ENCODE measurements at places on chromosomes 16 and 17.
A peak's percentile ranks its signal among the peaks of the same experiment; 100 is the strongest.

DNA sequence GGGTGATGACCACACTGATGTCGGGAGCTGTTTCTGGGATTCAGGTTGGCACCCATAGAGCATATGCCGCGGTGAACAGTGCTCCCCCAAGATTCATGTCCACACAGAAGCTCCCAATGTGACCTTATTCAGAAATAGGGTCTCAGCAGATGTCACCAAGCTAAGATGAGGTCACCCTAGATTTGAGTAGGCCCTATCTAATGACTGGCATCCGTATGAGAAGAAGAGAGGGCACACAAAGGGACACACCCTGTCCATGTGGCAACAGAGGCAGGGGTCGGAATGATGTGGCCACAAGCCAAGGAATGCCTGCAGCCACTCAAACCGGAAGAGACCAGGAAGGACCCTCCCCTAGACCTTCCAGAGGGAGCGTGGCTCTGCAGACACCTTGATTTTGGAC is 35.5 kb downstream of the TBC1D16 start:
- DNase-seq = no peak

DNA sequence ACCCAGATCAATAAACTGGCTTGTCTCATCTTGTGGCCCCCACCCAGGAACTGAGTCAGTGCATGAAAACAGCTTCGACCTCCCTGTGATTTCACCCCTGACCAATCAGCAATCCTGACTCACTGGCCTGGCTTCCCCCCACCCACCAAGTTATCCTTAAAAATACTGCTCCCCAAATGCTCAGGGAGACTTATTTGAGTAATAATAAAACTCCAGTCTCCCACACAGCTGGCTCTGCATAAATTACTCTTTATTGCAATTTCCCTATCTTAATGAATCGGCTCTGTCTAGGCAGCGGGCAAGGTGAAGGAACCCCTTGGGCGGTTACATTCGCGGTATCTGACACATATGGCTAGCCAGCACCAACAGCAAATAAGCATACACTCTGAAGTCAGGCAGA is 9.8 kb upstream of the RABEP1 start:
- DNase-seq = no peak

DNA sequence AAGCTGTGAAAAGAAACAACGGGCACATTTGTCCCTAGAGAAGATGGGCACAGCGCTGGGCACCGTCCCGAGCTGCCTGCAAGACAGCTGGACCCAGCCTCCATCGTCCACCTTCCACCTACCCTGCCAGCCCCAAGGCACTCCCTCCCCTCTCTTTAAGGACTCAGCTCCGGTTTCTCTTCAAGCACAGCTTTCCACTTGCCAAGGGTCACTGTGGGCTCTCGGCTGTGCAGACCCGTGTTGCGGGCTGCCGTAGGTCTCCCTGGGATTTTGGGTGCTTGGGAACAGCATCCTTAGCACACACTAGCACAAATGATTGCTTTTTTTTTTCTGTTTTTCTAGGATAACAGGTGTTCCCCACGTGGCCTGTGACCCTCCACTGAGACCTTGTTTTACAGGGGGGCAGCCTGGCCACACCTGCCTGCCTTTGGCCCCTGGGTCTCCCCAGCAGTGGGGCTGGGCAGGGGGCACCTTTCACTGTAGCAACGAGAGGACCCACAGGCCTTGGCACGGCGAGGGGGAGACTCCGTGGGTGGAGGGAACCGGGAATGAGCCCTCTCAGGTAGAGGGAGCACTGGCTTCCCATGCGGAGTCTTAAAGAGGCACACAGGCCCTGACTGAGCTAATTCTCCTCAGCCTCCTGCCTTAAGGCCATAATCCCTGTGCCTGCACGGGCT is 1.4 kb downstream of the CHMP6 start:
- no peak for DNase-seq

DNA sequence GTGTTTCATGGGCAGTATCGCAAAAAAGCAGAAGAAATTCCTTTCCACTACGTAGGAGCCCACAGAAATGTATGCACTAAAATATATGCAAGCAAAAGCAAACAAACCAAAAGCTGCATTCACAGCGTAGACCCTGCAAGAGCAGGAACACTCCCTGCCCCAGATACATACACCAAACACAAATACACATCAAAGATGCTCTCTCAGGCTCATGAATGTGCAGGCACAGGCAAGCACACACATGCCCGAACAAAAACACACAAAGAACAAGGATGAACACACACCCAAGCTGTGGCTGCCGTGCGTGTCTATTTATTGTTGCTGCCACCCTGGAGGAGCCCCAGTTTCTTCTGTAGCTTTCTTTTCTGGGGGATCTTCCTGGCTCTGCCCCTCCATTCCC is 1.7 kb downstream of the NUPR1 start:
- DNase-seq = no peak

GRCh38 chr16:31010585-31011325 is at the start of gene STX1B:
STX1B (minus strand) TSS chr16:31010638; CDS start chr16:31010396, 242 bp downstream.
- peak; percentile 77 for DNase-seq

DNA sequence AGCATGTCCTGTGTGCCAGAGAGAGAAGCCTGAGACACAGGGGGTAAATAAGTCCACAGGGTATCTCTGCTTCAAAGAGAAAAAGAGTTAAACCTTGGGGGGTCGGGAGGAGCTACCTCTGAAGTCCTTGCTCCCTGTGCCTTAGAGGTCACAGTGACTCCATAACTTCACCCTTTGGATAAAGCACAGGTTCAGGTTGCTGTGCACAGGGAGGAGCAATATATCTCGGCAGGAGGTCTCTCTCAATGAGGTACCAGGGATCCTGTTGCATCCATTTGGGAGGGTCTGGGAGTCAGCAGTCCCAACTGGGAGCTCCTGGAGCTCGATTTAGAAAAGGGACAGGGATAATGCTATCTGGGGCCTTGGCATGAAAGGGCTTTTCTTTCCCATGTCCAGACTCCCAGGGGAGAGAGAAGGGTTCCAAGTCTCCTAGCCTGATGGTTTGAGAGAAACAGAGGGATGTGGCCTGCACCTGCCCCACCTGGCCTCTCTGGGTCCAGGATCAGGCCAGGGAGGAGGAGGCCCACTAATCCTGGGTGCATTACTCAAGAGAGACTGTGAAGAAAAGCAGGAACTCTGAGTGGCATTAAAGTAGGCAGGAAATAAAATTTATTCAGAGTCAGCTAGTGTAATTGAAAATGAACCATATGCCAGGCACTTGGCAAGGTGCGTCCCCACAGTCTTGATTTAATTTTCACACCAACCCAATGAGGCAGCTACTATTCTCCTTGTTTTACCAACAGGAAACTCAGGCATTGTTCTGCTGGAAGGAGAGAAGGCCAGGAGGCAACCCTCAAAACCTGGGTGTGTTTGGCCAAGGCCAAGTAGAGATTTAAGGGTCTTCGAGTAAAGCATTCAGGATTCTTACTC is 40.7 kb downstream of the CUEDC1 start:
- no peak for DNase-seq

- no peak for DNase-seq
Observed at GRCh38 chr16:2963074-2963722, 877 bp upstream of the KREMEN2 start.

DNA sequence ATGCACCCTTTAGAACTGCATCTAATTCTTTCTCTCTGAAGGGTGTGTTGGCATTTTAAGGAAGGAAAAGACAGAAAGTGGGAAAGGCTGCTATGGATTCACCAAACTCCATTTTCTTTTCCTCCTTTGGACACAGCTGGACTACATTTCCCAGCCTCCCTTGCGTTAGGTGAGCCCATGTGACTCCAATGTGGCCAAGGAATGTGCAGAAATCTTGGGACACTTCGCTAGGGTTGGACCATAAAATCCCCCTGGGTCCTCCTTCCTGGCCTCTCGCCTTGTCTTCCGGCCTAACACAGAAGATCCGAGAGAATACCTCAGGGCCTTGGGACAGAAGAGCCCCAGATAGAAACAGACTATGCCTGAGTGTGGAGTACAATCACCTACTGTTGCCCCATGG is 56.3 kb downstream of the ABCC12 start:
- no peak for DNase-seq

GRCh38 chr17:58789831-58790230 is 34.2 kb downstream of the PPM1E start:
- no peak for DNase-seq

DNA sequence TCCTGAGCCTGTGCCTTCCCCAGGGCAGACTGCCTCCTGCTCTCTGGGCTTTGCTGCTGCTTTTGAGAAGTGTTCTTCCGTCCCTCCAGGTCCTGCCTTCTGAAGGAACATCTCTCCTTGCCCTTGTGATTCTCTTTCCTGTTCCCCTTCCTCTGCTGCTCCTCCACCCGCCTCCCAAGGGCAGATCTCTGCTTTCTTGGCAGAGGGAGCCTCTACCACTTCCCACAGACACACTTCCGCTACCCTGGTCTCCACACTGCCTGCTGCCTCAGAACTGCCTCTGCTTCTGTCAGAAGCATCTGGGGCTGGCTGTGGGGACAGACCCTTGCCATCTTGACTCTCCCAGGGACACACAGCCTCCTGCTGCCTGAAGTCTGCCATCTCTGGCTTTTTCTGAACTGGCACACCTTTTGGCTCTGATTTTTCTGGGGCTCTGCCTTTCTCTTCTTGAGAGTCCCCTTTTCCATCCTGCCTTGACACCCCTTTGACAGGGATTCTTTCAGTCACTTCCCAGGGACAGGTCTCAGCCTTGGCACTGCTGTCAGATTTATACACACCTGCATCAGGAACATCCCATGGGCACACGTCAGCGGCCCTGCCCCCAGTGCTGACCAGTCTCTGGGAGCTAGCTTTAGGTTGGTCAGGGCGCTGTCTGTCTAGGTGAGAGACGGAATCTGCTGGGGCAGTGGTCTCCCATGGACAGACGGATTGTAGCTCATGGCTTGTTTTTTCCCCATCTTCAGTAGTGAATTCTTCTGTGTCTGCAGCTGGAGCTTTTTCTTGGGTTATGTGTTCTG is 16.6 kb downstream of the GPR179 start:
- DNase-seq = no peak

- no peak for DNase-seq
Observed at GRCh38 chr16:54932021-54932660, 1.5 kb downstream of the IRX5 start.

DNA sequence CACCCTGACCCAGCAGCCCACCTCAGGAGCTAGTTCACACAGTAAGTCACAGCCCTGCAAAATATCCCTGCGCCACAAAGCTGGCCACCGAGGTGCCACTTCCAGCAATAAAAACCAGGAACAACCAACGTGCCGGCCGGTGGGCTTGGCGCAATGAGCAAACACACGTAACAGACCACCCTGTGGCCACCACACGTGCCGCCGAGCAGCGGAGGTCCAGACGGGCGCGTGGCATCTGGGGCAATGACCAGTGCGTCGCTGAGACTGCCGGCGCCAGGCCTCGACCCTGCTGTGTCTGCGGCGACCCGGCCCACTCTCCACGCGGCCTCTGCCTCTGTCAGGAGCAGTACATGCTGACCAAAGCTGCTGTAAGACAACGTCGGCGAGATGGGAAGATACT is 31.5 kb downstream of the LMF1 start:
- DNase-seq = no peak

- no peak for DNase-seq
Observed at GRCh38 chr17:19495828-19496528, 37.7 kb upstream of the SLC47A1 start.

- no peak for DNase-seq
Observed at GRCh38 chr17:39151150-39151942, at the start of gene PLXDC1. PLXDC1 (minus strand) TSS chr17:39151637; CDS start chr17:39151437, 200 bp downstream.

DNA sequence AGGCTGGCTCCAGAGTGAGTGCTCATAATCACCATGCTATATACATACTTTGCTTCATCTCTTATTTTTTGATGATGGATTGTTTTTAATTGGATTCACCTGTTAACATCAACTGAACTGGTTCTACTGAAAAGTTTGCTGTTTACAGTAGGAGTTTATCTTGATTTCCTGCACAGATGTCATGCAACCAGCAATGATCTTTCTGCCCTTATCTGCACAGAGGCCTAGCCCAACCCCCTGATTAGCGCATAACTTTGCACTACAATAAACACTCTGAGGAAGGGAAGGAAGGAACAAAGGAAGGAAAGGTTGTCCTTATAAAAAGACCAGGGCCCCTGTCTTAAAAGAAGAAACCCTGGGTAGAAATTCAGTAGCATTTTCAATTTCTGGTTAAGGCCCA is 152.9 kb downstream of the RGS9 start:
- no peak for DNase-seq

DNA sequence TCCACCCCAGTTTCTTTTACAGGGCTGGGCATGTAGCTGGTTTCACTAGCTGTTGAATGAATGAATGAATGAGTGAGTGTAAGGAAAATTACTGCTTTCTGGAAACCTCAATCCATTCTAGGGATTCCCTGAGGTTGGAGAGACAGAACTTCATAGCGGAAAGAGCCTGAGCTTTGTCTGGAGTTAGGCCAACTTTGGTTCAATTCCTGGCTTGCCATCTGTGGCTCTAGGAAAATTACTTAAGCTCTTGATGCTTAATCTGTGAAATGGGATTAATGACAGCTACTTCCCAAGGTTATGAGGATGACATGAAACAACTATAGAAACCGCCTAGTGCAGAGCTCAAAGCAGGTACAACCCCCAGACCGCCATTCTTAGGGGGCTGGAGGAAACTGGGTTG is 76.3 kb upstream of the AXIN2 start:
- no peak for DNase-seq

DNA sequence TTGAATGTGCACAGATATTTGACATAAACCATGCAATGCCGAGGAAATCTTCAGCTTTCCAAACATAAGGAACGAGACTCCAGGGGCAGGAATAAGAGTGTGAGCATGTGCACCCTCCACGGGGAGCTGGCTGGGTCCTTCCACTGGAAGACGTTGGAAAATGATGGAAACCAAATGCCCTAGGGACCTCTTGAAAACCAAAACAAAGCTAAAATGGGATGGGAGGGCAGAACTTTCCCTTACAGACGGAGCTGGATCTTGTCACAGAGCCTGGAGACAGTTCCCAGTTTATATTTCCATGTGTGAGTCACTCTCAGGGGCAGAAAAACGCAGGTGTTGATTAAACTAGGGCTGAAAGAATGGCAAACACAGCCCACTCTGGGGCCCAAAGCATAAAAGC is 34.4 kb upstream of the DNAH17 start:
- no peak for DNase-seq

GRCh38 chr16:11165894-11166665 is 89.9 kb downstream of the SOCS1 start:
- DNase-seq = no peak

DNA sequence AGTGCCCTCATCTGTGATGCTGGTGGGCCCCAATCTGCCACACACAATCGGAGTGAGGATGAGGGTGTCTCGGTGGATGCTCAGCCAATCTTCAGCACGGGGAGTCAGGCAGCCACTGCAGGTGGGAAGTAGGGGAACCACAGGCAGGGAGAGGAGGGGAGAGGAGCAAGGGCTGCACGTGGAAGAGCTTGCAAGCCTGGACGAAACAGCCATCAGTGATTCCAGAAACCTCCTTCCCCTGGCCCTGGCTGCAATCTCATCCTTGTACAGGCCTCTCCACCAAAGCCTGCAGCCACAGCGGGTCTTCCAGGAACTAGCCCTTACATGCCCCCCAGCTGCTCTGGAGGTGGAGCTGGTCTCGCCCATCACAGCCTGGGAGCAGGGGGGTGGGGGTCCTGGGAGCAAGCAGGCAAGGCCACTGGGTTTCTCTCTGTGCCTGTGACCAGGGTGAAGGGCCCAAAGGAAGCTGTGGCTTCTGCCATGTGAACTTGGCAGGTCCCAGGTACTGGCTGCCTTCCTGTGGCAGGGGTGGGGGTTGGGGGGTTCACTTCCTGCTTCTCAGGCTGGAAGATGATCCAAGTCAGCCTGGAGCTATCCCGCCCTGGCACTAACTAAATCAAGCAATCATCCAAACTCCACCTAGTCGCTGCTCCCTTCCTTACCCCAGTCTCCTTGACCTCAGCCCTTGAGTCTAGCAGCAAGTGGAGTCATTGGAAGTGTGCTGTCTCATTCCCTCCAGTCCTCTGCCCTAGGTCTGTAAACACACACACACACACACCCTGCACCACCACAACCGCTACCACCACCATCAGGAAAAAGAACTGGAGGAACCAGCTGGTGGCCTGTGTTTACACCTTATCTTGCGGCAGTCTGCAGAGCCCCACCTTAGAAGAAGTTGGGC is 29.4 kb upstream of the MLKL start:
- DNase-seq = no peak
